ENCODE measurements at places on chromosomes 16 and 17. TPM values are rescaled to one million over a fixed set of nuclear protein-coding genes. Genes with fewer than 3 reads are reported as not detected.

GRCh38 chr16:71303938-71304337 is 14.7 kb upstream of the CMTR2 start:
- no peak for DNase-seq

GRCh38 chr16:26772503-26772902 is 294.2 kb upstream of the C16orf82 start:
- DNase-seq: no peak

GRCh38 chr16:51994597-51994996 is 552.3 kb downstream of the TOX3 start:
- peak; percentile 30 for DNase-seq

- no peak for DNase-seq
These were observed 1.1 kb downstream of the KATNB1 start for GRCh38 chr16:57736419-57737351.

DNA sequence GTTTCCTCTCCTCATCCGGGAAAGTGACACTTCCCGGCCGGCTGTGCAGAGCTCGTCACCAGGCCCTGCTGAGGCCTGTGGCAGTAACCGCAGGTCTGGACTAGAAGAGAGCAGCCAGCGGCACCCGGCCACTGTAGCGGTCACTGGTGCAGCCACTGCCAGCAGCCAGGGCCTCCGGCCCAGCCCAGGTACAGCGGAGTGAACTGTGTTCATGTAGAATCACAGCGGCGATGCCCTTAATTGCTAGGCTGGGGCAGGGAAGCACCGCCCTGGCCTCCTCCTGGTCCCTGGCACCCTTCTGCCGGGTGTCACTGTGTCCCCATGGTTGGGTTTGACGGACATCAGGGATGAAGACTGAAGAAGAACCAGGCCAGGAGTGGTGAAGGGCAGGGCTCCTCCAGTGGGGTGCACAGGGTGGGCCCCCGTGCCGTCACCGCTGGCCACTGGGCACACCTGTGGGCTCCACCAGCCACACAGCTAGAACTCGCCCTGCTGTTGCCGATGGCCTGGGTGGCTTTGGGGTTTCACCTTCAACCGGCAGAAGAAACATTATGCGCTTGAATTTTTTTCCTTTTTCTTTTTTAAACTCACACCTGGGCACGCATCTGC is 165.2 kb upstream of the CHMP6 start:
- DNase-seq: no peak

DNA sequence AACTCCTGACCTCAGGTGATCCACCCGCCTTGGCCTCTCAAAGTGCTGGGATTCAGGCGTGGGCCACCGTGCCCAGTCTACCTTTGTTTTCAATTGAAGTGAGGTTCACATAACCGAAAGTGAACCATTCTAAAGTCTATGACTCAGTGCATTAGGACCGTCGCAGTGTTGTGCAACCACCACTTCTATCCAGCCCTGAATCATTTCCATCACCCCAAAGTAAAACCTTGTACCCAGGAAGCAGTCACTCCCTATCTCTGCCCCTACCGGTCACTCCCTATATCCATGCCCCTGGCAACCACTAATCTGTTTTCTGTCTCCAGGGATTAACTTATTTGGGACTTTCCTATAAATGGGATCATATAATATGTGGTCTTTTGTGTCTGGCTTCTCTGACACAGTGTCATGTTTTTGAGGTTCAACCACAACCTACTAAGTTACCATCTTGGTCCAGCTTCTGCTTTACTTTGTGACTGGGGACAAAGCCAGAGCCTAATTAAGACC is 28.3 kb upstream of the CDC42EP4 start:
- DNase-seq: no peak

- DNase-seq: no peak
These were observed at the start of gene RUNDC3A for GRCh38 chr17:44308320-44308818. TSS of gene RUNDC3A (plus strand) at chr17:44308601. CDS start at chr17:44308833, 232 bp downstream.

- peak; percentile 56 for DNase-seq
These were observed 8.1 kb upstream of the EFCAB13 start for GRCh38 chr17:47315451-47316266.

DNA sequence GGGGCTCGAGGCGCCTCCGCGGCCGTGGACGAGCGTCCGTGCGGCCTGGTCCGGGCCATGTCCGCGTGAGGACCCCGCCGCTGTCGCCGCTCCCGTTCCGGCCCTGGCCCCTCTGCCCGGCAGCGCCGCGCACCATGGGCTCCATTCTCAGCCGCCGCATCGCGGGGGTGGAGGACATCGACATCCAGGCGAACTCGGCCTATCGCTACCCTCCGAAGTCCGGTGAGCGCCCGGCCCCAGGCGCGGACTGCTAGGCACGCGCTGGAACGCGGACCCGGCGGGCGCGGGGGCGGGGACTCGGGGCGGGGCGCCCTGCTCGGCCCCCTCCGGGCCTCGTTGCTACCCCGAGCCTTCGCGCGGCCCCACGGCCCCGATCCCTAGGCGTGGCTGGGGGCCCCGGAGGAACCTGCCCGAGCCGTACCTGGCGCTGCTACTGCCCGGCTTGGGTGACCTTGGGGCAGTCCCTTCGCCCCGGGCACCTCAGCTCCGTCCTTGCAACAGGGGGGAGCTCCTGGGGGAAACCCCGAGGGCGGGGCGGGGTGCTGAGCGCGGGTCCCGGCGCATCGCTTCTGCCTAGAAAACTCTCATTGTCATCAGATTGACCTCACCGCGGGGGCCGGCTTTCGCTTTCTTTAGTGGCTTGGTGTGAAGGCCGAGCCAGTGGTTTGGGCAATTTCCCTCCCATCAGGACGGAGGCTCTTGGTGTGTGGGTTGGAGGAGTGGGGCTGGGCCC is 367 bp downstream of the MGRN1 start:
- no peak for DNase-seq

DNA sequence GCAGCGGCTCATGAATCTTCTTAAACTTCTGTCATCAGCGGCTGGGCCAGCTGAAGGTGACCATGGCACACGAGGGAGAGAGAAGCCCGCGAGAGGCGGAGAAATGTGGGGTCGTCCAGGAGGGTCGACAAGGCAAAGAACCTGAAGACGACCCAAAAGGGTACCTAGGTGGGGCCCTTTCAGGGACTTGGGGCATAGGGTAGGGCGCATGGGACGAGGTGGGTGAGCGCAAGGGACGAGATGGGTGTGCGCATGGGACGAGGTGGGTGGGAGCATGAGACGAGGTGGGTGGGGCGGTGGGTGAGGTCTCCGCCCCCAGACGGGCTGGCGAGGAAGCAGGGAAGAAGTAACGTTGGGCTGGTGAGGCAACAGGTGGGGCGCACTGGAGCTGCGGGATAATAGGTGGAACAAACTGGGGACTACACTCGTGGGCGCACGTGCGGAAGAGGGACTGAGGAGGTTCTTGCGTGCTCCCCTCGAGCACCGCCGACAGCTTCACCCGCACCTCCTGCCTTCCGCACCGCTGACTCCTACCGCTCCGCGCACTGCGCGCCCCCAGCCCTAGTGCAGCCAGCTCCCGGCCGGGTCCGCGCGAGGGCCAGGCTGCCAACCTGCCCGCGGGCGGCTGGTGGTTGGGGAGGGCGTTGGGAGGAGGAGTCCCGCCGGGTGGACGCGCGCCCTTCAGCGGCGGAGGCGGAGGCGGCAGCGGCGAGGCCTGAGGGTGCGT is 23.2 kb upstream of the CRYM start:
- peak; percentile 80 for DNase-seq

DNA sequence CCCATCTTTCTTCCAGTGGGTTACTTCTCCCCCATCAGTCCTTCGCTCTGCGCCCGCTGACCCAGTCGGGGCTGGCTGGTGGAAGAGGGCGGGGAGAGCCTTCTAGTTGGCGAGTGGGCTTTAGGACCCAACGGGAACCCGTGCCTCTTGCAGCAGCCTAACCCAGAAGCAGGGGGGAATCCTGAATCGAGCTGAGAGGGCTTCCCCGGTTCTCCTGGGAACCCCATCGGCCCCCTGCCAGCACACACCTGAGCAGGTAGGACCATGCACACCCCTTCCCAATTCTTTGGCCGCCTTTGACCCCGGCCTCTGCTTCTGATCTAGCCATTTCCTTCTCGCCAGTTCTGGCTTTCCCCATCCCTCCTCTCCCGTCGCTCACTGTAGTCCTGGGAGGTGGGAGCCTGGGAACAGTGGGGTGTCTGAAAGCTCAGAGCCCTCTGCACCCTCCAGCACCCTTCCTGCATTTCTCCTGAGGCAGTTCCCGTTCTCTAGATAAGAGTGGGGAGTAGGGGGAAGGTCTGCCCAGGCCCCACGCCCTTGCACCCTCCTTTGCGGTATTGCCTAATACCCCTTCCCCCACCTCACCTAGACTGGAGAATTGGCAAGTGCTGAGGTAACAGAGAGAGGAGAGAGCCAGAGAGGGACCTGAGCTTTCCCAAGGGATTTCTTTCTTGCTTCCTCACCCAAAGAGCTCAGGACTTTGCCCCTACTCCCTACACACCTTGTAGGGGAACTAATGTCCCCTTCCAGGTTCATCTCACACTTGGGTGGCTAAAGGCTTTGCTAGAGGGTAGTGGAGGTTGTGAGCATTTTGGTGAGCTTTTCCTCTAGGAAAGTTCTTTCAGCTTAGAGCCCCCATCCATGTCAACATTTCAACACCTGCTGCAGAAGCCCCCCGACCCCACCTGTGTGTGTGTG is at the start of gene RARA:
TSS of gene RARA (plus strand) at position 150 of the 918 bp plus-strand sequence. CDS start 22,039 bp downstream, outside the sequence.
- DNase-seq: no peak

DNA sequence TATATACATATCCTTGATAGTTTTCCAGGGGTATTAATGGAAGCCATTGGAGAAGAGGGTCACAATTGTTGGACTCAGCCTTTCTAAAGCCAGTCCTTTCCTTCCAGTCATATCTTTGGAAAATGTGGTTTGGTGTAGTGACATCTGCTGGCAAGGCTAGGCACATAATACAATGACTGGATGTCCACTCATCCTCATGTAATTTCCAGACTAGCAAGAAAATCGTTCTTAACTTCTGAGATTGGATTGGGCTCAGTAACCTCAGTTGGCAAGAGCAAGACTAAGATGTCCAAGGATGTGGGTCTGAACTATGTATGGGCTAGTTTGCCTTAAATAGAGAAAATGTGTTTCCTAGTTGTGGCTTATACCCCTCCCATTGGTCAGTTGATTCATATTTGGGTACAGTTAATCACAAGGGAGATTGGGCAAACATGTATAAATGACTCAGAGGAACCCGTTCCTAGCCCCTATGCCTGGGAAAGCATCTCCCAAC is 8.7 kb upstream of the KAT7 start:
- peak; percentile 38 for DNase-seq

GRCh38 chr17:8490256-8491023 is 54.8 kb downstream of the NDEL1 start:
- DNase-seq: no peak

DNA sequence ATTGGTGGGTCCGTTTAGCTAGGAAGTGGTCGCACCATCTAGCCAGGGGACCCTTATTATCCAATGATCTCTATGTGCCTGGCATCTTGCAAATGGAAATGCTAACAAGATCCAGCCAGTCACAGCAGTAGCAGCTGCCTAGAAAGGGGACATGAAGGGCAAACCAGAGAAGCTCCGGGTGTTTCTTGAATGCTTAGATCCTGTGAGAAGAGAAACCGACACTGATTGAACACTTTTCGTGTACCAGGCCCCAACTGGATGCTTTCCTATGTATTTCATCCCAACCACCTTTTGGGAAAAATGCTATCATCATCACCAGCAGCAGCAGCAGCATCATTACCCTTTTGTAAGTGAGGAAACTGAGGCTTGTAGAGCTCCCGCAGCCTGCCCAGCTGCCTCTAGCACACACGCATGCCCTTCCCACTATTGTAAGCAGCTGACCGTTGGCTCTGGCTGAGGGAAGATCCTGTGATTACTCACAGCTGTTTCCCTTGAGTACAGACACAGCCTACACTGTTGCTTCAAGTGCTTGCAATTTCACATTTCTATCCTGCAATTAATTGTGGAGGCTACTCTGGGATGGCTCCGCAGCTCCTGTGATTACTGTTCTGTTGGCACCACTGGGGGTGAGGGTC is 180.7 kb upstream of the CACNG5 start:
- no peak for DNase-seq

DNA sequence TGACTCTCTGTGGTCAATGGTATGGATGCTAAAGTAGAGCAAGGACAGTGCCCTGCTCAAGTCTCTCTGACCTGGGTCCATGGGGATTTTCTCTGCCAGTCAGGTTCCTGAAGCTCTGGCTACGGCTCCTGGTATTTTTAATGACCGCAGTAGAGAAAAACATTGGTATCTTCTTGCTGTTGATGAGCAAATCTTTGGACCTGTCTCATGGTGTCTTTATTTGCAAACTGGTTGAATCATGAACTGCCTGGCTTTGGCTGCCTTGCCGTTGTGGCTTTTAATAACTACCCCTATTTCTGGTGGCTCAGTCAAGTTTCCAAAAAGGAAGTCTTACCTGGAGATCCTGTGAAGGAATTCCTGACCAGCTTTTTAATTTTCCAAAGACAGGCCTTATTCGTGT is 8.7 kb downstream of the FAM234A start:
- no peak for DNase-seq

- no peak for DNase-seq
These were observed 8.2 kb downstream of the MILR1 start for GRCh38 chr17:64457156-64457555.

DNA sequence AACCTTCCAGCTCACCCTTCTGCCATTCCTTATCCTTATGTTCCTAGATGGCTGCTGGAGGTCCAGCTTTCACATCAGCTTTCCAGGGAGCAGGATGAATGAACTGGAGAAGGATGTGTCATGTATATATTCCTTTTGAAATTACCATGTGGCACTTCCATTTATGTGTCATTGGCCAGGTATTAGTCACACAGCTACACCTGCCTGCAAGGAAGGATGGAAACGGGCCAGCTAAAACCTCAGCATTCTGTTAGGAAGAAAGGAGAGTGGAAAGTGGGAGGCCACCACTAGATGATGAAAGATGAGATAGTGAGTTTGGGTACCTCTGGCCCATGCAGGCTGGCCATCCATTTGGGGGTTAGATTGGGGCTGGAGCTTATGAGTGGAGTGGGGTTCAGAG is 67.5 kb downstream of the KSR1 start:
- DNase-seq: no peak

- no peak for DNase-seq
These were observed 121.2 kb upstream of the CHMP6 start for GRCh38 chr17:80870401-80870800.

- no peak for DNase-seq
These were observed 14.2 kb downstream of the KLHL36 start for GRCh38 chr16:84662471-84662870.

GRCh38 chr16:71359431-71359830 is 908 bp downstream of the CALB2 start:
- DNase-seq: no peak

FHOD1 gene
- 9.3 TPM for total RNA-seq

CCR7 gene
- 0.44 TPM for total RNA-seq

ITGA2B gene
- total RNA-seq: 2.4 TPM

FOXJ1 gene
- total RNA-seq: 0.28 TPM

CTRL gene
- 2.0 TPM for total RNA-seq

MARVELD3 gene
- total RNA-seq: 0.08 TPM

GRAP gene
- total RNA-seq: 0.21 TPM
